ENCODE measurements at places on chromosomes 5 and 9. TPM values are rescaled to one million over a fixed set of nuclear protein-coding genes. Genes with fewer than 3 reads are reported as not detected.
A peak's percentile ranks its signal among the peaks of the same experiment; 100 is the strongest.

Gene UBAC1
- 22.2 TPM for total RNA-seq

Gene CDH9
- total RNA-seq = not detected

Gene VCAN
- total RNA-seq = 0.60 TPM

Gene SLC4A9
- total RNA-seq = not detected

Gene PCDHB6
- 0.20 TPM for total RNA-seq

Gene SNCAIP
- total RNA-seq = 10.7 TPM

Gene WDR38
- not detected for total RNA-seq

Gene PCDHA2
- under 0.01 TPM for total RNA-seq

Gene SOHLH1
- not detected for total RNA-seq

DNA sequence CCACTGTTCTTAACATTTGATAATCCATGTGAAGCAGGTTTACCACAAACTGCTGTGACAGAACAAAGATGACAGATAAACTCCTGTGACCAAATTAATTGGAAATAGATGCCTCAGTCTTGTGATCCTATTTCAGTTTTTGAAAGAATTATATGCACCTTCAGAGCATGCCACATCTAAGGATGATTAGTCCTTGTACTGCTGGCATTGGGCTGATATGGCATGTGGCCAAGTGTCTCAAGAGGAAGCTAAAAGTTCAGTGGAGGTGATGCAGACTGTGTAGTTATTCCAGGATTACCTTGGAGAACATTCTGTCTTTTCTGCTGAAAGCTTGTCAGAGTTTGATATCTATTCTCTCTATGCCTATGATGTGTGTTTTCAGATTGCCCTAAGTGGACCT, 314.4 kb upstream of the EFNA5 start:
- DNase-seq = no peak

- no peak for DNase-seq
Observed at GRCh38 chr9:96175796-96176195, 126.2 kb downstream of the HSD17B3 start.

GRCh38 chr9:130254747-130255630, 10.6 kb upstream of the HMCN2 start:
- DNase-seq = no peak

DNA sequence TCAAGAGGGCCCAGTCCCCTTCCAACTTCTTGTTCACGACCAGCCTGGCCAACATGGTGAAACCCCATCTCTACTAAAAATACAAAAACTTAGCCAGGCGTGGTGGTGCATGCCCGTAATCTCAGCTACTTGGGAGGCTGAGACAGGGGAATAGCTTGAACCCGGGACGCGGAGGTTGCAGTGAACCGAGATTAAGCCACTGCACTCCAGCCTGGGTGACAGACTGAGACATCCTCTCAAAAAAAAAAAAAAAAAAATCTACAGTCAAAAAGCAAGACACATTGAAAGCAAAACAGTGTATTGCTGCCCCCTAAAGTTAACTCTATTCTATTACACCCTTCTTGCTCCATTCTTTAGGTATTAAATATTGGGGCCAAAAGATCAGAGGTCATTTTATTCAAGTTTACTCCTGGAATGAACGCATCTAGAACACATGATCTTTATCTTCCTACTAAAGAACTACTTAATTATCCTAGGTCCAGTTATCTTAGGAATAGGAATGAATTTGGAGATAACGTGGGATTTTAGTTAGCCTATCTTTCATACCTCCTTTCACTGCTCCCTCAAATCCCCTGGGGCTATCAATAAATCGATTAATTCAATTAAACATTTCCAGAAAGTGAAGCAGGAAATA, 2.4 kb downstream of the ATG12 start:
- DNase-seq = peak; percentile 65

DNA sequence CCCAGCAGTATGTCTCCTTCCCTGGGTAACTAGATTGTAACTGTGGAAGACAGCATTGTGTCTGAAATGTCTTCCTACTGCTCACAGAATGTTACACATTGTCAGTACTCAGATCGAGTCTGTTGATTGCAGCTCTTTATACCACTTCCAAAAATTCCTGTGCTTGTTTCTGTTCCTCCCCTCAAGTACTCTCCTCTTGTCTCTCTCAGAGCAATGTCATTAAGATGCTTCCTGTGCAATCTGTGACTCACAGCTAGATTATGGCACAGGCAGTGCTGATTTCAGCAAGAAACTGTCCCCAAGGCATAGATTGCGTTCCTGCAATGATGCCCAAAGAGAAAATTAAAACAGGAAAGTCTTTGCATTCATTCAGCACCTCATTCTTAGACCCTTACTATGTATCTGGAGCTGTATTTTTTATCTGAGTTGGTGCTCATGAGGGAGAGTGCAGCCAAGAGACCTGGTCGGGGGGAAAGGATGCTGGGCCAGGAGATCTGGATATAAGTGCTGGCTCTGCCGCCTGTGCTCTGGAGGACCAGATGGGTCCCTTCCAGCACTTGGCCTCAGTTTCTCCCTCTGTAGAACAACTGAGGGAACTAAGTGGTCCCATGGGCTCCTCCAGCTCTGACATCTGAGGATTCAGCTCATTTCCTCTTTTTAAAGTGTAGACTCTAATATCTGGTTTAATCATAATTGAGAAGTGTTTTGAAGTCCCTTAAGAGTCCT, 40.8 kb upstream of the GNPDA1 start:
- peak; percentile 34 for DNase-seq

DNA sequence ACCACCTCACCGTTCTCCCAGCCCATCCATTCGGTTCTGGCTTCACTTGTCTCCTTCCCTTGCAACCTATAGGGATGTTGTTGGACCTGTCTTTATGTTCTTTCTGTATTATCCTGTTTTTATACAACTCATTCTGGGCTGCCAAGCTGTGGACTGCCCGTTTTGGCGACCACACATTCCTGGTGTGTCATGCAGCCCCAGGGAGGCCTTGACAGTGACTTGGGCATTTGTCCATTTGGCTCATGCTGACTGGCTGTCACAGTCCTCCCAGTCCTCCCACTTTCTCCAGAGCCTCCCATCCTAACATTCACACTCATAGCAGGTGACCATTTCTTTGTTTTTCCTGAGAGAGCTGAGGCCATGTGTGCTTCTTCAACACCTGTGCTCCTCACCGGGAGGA, 136.4 kb downstream of the SLF1 start:
- DNase-seq = no peak

DNA sequence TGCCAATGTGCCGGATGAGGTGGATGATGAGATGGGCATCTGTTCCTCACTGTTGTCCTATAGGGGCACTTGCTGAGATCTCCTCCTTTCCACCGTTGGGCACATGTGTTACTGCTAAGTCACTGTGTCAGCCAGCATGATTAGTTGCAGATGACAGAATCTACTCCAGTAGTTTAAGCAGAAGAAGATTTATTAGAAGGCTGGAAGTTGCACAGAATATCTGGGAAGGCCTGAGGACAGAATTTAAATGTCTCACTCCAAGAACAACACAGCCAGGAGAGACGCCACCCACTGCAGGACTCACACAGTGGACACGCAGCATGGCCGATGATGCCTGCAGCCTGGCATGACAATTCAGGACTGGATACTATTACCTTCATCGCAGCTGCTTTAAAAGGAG, 157.5 kb downstream of the NSG2 start:
- no peak for DNase-seq

DNA sequence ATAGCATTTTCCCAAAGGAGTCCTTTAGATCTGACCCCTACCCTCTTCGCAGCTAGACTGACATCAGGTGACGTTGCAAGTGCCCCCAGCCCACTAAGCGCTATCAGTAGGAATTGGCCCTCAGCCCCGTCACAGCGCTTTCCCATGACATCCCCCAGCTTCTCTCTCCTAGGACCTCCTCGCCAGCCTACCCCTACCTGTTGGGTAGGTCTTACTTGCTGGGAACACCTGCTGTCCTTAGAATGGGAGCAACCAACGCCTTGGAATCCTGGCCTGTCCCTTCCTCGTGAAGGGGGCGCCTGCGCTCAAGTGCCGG, 584 bp upstream of the PIP5K1B start:
- no peak for DNase-seq

DNA sequence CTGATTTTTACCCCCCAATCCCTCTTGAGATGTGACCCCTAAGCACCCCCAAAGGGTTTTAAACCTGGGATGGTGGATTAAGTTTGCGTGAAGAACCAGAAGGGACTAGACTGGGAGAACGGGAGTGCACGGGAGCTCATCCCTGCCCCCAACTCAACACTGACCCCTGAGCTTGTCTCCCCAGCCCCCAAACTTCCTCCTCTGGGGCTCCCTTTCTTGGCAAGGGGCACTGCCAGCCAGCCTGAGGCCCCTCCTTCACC, 5.0 kb upstream of the SET start:
- DNase-seq = no peak

All from lung microvascular endothelial cell (primary cell).